SIG-M5 (cell line): ENCODE measurements at places on chromosomes 4 and X.

GRCh38 chr4:121794505-121795188 lies 6.5 kb upstream of the EXOSC9 start:
- no peak for DNase-seq

DNA sequence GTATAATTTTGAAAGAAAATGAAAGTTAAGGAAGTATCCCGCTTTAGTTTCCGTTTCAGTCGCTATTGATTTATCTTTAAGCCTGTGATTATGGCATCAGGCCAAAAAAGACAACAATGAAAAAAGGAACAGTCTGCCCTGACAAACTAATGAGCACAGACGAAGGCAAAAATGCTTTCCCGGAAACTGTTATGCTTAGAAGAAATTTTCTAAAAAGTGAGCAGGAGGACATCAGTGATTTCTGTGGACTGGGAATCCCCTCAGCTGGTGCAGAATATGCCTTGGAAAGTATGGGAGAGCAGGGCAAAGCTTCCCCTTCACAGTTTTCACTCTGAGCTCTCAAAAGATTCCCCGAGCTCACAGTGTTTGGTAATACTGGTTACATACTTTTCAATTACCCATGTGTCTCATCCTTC lies 5.1 kb upstream of the CXCL10 start:
- DNase-seq = no peak

GRCh38 chr4:55396308-55397125 lies 760 bp downstream of the TMEM165 start:
- DNase-seq = no peak

- no peak for DNase-seq
These were observed 16.2 kb downstream of the DGKQ start for GRCh38 chr4:957231-957580.

- no peak for DNase-seq
These were observed 888.0 kb downstream of the PCDH18 start for GRCh38 chr4:136644279-136644678.

DNA sequence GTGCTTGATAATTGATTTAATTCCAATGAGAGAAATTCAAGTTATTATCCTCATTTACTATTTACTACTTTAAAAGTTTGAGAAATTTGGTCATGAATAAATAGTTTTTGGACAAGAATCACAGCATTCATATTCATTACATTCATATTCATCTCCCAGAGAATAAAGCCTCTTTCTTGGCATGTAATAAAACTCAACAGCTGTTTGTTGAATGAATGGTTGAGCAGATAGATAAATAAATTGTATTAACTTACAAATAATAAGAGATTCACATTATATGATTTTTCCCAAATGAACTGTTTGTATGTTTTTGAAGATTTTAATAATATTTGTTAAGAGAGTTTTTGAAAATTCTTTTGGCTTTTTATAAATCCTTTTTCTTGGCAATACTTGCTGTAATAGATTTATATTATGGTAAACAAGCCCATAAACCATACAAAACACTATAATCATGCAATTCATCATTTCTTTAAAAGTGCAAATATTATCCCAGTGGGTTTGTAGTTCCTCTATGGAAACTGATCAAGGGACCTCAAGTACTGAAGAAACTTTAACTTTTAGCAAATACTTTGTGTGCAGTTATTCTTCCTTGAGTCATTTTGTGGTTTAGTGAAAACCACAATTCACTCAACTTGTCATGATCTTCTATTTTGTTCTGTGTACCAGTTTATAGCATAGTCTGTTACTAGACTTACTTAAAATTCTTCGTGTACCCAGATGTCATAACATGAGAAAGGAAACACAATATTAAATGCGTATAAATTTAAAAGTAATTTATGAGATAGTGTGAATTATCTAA lies 371.8 kb downstream of the ADGRL3 start:
- DNase-seq = peak; percentile 52

GRCh38 chrX:80747832-80748231 lies 61.8 kb downstream of the BRWD3 start:
- DNase-seq = no peak

- DNase-seq = no peak
These were observed 276.6 kb downstream of the DHRSX start for GRCh38 chrX:2224161-2224560.

GRCh38 chrX:155127465-155127864 lies 56.2 kb downstream of the BRCC3 start:
- DNase-seq = no peak

GRCh38 chr4:183291070-183291469 lies 29.0 kb downstream of the CLDN22 start:
- no peak for DNase-seq
